ENCODE measurements at places on chromosomes 3 and 15.

GRCh38 chr3:15382405-15382923 is 44.9 kb downstream of the METTL6 start:
- DNase-seq: no peak

GRCh38 chr15:85642693-85643066 is 152.0 kb downstream of the KLHL25 start:
- peak; percentile 64 for DNase-seq

DNA sequence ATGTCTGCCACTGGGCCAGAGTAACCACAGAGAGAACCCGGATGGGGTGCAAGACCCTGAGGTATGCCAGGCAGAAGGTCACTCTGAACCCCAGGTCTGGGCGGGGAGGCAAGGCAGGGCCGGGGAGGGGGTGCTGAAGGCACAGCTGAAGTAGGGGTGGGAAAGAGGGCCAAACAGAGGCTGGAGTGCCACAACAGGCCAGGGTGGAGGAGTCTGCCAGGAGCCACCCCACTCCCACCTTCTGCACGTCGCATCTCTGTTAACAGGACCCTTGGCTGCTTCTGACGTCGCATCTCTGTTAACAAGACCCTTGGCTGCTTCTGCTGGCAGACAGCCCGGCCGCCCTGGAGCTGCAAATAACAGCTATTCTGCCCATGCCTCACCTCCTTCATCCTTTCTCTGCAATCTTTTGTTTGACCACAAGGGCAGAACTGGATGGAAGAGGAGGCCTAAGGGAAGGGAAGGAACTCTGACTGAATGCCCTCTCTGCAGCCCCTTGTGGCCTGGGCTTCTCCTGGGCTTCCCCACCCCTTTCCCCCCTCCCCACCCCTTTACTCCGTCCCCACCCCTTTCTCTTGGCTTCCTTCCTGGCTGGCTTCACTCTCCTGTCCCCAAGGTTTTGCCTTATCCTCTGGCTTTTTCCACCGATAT is 20.6 kb upstream of the FBLN2 start:
- DNase-seq: peak; percentile 43

DNA sequence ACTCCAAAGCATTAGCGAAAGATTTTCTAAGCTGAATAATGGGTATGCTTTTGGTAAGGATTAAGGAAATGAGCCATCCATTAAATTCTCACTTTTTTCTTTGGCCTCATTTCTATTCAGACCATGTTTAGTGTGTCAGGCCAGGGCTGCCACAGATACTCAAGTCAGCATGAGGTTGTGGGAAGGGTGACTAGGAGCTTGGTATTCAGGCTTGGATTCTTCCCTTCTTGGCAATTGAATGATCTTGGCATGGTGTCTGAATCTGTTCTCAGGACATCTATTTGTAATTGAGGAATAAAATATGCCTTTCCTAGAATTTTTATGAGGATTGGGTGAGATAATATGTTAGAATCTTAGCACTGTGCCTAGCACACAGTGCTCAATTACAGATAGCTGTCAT is 11.2 kb downstream of the CCNB2 start:
- no peak for DNase-seq

DNA sequence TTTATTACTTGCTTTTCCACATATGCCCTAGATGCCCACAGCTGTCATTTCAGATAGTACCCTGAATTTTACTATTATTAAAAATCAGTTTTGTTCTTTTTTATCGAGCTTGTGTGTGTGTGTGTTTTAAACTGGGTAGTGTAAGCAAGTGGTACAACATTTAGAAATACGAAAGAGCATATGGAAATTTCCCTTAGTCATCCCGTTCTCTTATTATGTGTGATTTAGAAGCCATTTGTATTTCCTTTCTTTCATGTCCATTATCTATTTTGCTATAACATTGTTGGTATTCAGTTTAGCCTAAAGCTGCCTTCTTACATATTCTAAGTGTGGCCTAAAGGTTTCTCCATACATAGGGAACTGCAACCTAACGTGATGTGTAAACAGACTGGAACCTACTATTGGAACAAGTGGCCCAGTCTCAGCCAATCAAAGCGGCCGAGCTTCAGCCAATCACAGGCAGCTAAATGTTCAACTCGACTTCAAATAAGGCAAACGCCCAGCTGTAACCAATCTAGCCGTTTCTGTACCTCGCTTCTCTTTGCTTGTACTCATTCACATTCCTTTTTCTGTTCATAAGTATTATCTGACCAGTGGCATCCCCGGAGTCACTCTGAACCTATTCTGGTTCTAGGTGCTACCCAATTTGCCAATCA is 14.7 kb upstream of the SYN2 start:
- no peak for DNase-seq

DNA sequence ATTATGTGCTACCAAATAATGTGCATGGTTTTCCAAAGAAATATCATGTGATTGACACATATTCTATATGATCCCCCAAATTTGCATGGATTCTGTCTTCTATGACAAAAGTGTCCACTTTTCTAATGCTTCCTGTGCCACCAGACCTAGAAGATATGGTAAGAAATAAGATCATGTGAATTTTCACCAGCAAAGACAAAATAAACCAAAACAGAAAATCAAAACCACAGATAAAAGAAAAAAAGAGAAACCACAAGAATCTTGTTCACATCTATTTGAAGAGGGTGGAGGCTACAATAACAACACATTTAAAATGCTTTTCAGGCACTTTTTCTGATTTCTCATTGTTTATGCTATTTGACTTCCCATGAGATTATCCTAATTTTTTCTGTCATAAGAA is 303.4 kb downstream of the DIPK2A start:
- no peak for DNase-seq

DNA sequence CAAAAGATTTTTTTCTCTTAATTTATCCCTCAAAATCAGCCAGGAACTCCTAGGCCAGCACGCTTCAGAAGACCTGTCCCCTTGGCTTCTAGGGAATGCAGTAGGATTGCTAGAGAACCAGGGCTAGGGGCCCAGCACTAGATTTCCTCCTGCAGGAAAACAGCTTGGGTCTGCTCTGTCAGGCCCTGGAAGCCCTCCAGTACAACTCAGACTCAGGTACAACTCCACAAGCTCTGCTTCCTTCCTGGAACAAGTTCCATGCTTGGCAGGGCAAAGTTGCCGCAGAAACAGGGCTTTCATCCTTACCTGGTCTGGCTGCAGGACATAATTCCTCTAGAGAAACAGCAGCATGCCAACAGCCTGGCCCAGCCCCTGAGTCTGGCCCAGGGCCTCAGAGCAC is 96.1 kb upstream of the CTNNB1 start:
- DNase-seq: no peak

GRCh38 chr15:61759639-61760038 is 300.6 kb downstream of the VPS13C start:
- peak; percentile 17 for DNase-seq

DNA sequence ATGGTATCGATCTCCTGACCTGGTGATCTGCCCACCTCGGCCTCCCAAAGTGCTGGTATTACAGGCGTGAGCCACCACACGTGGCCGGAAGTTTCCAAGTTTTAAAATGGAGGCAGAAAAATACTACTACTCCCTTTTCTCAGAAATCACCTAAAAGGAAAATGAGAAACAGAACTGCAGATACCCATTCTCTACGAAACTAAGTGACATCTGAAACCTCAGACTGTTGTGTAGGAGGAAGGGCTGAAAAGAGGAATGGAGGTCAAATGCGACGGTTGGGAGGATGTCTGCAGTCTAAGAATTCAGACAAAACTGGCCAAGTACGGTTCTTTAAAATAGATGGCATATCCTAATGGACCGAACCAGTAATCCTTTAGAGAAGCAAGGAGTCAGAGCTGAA is 24.1 kb downstream of the WDR48 start:
- no peak for DNase-seq

- no peak for DNase-seq
These were observed 27.9 kb upstream of the SLC30A4 start for GRCh38 chr15:45550436-45550835.

- DNase-seq: no peak
These were observed 680.8 kb upstream of the BCHE start for GRCh38 chr3:166518040-166518439.

DNA sequence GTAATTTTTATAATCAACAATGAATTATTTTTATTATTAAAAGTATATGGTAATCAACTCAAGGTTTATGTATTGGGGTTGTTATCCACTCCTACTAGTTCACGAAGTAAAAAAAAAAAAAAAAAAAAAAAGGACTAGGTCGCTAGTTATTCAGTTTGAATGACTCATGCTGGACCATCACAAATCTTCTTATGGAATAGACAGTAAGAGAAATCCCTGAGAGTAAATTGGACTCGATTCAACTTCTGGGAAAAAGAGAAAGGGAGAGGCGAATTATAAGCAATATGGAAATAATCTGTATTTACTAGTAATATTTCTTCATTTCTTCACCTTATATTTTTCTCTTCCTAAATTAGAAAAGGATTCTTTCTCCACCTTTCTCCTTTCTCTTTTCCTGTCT is 2.0 kb downstream of the MYEF2 start:
- DNase-seq: no peak

DNA sequence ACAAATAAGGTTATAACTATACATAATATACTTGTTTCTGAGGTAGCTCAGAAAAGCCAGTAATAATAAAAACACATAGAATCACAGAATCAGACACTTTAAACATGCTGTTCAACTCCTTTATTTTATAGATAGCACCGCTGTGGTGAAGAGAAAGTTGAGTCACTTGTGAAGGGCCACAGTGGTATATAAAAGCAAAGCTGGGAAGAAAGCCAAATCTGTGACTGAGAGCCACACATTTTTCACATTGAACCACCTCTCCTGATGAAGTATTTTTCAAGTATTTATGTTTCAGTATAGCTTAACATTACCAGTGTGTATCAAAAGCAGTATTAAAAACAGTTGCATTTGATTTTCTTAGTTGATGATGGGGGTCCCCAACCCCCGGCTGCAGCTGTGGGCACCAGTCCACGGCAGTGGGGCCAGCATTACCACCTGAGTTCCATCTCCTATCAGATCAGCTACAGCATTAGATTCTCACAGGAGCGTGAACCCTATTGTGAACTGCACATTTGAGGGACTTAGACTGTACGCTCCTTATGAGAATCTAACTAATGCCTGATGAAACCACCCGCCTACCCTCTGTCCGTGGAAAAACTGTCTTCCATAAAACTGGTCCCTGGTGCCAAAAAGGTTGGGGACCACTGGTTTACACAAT is 46.2 kb downstream of the TBL1XR1 start:
- DNase-seq: no peak

DNA sequence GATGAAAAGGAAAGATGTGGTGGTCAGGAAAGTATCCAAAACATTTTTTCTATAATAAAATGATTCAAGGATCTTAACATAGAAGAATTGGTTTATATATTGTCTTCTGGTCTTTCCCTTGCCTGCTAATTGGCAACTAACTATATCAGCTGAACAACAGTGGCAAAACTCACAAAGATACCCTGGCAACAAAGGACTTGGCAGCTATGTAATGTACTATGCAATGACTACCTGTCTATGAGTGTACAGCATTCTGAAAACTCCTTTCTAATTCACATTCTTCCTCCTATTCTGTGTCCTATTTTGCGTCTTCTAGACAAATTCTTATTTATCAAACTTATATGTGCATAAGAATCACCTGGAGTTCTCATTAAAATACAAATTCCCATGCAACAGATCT is 15.7 kb upstream of the SERPINI2 start:
- DNase-seq: no peak

DNA sequence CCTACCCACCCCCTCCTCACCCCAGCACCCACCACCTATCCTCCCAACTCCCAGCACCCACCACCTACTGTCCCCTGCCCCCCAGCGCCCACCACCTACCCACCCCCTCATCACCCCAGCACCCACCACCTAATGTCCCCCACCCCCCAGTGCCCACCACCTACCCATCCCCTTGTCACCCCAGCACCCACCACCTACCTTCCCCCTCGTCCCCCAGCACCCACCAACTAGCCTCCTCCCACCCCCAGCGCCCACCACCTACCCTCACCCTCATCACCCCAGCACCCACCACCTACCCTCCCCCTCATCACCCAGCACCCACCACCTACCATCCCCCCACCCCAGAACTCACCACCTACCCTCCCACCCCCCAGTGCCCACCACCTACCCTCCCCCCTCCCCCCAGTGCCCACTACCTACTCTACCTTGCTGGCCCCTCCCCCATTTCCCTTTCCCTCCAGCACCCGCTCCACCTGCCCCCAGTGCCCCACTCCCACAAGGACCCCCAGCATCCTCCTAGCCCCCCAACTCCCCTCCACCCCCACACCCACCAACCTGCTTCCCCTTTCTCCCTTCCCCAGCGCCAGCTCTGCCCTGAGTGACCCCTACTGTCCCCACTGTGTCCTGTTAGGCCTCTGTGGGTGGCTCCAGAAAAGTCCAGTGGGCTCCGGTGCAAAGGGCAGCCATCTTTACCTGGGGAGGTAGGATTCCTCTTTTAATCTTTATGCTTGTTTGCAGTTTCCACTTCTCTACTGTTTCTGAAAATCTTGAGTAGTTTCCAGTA is 1.2 kb downstream of the UROC1 start:
- DNase-seq: no peak

- peak; percentile 43 for DNase-seq
These were observed 64.8 kb downstream of the SPSB4 start for GRCh38 chr3:141115789-141116541.

GRCh38 chr3:72393455-72393854 is 454.8 kb downstream of the SHQ1 start:
- DNase-seq: no peak

GRCh38 chr15:100623301-100623700 is 20.9 kb downstream of the ASB7 start:
- DNase-seq: no peak

- DNase-seq: no peak
These were observed 30.6 kb upstream of the GPR160 start for GRCh38 chr3:170007031-170007663.

DNA sequence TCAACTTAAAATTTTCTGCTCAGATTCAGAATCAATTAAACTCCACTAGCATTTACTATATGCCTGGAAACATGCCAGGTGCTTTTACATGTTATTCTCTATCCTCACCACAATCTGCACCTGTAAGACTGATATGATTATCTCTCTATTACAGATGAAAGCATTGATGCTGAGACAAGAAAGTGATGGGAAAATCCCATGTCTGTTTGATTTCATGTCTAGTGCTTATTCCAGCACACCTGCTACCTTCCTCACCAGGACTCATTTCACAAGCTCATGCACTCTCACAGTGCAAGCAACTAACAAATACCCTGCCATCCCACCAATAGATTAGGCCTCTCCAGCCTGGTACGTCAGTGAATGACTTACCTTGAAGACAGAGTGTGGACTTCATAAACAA is 25.0 kb upstream of the BCL6 start:
- DNase-seq: no peak

GRCh38 chr15:52294881-52295420 is 653 bp downstream of the MYO5C start:
- DNase-seq: no peak

Measured in gastrocnemius medialis (tissue), 4 donors.